ENCODE measurements at places on chromosomes 2 and 18.

DNA sequence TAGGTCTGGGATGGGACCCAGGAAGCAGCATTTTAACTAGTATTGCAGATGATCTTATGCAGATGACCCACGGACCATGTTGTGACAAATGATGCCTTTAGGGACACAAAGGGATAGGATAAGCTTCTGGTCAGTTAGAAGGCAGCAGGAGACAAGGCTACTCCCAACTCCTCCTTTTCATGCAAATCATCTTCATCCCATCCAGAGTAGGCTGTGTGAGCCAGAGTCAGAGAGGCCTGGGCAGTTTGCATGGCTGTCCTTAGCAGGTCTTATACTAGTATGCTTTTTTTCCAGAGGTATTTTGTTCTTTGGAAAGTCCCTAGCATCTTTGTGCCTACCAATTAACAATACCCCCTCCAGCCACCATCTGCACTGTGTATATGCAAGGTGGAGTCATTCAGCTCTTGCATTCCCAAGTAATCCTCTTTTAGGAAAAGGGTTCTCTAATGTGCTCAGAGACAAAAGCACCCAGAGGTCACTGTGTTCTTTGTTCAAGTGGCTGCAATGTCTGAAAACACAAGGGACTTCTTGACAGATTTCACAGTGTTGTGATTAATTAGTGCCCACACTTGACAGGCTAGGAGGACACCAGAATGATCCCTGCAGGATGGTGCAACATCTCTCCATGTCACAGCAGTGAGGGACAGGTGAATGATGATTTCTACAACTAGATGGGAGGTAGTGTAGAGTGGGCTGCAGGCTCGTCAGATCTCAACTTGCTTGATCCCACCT, 225.8 kb downstream of the NCKAP5 start:
- no peak for DNase-seq

DNA sequence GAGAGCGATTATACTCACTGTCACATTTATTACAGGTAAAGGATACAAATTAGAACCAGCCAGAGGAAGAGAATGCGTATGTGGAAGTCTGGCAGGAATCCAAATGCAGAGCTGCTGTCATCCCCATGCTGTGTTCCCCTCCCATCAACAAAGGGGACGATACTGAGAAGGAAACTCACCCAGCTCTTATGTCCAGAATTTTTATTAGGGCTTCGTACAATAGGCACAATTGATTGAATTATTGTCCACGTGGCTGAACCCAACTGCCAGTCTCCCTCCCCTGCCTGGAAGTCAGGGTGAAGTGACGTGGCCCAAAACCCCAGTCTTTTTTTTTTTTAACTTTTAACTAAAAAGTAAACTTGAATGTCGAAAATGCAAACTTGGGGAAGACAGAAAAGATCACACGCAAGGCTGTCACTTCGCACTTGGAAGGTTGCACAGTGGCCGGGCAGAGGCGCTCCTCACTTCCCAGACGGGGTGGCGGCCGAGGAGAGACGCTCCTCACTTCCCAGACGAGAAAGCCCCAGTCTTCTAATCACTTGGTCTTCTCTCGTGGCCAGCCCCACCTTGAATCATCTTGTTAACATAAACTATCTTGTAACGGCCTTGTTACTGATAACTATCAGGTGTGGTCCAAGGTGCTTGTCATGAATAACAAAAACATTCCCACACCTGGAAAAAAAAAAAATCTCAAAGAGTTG, 40.0 kb upstream of the ITSN2 start:
- DNase-seq = no peak

GRCh38 chr18:45251236-45251635, 364.0 kb upstream of the SLC14A2 start:
- DNase-seq = no peak

DNA sequence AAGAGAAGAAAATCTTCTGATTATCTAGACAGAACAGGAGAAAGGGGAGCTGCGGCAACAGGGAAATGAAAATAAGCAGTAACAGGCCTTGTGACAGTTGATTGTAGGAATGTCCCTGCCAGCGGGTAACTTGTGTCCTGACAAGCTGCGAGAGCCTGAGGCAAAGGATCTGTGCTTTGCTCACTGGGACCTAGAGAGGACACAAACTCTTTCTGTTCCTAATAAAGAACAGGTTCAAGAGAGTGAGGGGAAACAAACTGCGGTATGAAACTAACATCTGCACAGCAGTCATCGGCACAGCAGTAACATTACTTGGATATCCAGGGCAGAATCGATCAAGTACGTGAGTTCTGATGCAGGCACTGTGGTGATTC, 103.7 kb upstream of the THOC1 start:
- DNase-seq = no peak

- no peak for DNase-seq
Measured at GRCh38 chr2:39202639-39203369, 41.0 kb downstream of the CDKL4 start.

DNA sequence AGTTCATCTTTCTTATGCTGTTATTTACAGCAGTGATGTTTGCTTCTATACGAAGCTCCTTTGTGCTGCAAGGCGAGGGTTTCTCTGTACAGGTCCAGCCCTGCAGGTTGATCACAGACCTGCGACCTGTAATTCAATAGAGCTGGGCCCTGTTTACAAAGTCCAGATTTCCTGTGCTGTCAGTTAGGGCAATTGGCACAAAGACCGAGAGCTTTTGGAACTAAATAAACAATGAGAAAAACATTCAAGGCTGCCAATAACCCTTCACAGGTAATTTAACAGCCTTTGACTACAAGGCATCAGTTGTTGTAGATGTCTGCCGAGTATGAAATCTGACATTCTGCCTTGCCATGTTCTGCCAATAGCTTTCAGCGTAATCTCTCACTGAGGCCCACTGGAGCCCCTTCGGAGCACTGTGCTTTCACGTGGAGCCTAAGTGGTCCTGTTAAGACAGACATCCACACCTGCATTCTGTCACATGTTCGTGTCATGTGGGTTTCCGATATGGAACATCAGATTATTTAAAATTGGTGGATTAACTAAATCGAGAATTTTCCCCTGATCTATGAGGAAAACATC, 232.5 kb downstream of the PTGR3 start:
- no peak for DNase-seq

DNA sequence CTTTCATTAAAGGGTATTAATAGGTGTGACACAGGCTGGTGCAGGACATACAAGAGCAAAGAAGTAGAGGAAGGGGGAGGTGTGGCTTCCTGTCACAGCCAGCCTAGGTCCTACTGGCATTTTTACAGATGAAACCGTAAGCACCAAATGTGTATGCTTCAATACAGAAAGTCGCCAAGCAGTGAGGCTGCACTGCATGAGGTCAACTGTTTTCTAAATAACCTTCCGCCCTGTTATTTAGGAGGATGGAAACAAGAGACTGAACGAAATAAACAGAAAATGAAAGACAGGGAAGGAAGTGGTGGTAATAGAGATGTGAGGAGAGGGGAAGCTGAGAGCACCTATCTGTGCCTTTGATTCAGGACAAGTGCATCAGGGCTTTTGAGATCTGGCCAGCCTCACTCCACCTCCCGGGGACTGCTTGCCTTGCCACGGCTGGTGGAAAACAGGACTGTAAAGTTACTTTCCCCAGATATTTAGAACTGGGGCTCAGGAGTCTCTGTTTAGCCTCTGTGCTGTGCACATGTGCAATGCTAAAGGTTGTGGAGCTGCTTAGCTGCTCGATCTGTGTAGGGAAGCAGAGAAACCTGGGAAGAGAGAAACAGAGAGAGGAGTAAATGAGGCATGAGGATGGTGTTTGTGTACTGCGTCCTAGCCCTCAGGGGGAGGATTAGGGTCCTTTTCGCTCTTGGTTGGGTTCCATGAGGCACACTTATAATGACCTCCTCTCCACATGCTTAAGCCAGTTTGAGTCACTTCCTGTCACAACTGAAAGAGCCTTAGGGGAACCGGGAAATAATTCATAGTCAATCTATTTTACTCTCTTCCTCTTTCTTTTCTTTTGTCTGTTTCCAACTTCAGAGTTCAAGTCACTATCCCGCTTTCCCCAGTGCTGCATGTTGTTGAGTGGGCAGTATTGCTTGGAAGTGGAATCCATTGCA, 62.3 kb upstream of the BOD1L2 start:
- DNase-seq = no peak

DNA sequence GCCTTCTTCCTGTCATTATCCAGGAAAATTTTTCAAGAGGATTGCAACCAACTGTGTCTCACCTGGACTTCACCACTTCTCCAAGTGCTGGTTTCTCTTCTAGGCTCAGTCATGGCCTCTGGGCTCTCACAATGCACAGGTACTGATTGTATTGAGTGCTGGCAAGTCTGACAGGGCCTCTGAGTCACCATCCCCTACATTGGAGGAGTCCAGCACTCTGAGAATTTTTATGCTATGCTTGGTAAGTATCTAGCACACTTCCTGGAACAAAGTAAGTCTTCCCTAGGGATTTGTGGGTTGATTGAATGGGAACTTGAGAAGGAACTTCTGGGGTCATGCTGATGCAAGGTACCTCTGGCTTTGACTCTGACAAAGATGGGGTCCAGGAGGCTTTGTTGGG, 147.2 kb upstream of the CELF4 start:
- no peak for DNase-seq

DNA sequence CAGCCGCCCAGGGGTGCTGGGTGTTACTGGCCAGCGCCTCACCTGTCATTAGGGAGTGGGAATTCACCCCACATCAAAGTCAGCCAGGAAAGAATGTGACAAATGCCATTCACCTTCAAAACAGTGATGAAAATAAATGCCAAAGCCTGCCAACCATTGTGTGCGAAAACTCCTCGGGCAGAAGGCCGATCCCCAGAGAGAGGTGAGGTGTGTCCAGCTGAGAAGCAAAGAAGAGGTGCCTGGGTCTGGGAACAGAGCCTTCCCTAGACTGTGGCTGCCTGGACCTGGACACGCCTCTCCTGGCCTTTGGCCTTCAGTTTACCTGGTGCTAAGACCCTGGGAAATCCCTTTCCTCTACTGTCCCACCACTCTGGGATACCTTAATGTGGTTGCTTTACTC, 142.7 kb downstream of the CYP26B1 start:
- DNase-seq = no peak

- DNase-seq = no peak
Measured at GRCh38 chr2:107808959-107809358, 17.7 kb upstream of the RGPD4 start.

DNA sequence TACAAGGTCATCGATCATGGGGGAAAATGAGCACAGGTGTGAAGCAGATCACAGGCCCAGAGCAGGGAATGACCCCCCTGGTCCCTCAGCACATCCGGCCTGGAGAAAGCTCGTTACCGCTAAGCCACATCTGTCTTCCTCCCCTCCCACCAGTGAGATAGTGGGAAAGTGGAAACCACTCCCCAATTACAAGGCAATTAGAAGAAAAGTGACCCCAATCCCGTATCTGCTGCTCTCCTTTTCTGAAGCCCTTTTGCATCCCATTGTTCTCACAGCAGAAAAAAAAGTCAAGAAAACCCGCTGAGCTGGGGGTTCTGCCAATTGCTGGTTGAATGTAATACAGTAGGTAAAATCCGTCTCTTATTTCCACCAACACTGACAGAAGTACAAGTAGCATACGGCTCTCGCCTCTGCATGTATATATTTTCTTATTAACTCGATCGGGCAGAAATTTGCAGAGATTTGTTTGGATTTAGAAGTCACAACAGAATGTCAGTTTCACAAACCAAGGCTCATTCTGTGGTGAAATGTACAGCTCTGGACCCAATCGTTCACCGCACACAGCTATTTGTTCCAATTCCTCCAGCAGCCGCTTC, 287.0 kb downstream of the TCF4 start:
- no peak for DNase-seq

DNA sequence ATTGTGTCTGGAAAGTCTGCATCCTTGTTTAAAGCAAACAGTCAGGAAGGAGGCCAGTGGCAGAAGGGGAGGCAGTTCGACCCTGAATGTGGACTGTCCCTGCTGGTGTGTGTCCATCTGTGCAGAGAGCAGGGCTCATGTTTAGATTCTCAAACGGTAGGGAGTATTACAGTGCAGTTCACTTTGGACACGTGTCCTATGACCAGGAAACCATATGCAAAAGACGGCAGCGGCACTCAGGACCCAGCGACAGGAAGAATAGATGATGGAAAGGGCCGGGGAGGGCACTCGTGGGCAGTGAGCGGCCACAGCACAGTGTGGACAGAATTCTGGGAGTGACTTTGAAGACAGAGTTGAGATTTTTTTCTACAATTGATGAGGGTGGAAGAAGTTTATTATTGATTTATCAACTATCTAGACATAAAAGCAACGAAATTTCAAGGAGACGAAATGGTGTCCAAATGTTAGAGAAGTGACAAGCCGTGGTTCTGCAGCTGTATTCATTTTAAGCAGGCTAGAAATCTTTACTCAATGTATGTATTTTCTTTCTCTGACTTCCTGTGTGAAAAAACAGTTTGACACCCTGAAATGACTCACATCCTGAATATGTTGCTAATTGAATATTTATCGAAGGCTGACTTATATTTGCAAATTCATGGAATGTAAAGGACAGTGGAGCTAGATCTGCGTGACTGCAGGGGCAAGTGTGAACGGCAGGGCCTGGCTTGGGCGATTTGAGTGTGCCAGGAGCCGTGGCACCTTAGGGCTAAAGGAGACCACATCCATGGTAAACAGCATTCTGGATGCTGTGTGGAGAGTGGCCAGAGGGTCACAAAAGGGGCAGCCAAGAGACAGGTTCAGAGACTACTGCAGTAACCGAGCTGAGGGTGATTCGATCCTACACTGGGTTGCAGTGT, 214.2 kb downstream of the PTGR3 start:
- DNase-seq = no peak
